RKO (cell line): ENCODE measurements at places on chromosomes 6 and 20.

DNA sequence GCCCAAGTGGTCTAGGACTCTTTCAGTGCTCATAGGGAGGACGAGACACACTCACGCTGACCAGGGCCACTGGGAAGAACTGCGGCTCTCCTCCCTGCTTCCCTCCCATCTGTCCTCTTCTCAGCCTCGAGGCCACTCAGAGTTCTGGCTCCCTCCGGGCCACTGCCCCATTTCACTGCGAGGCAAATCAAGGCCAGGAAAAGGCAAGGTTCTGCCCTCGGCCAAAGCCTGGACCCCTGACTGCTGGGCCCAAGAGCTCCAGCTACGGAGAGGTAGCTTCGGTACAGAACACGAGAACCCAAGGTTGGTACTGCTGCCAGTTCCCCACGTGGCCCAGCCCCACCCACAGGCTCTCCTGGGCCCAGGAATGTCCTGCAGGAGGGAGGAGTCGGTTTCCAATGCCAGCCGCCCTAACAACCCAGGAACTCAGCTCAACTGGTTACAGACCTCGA, 14.7 kb downstream of the PI16 start:
- DNase-seq = no peak

DNA sequence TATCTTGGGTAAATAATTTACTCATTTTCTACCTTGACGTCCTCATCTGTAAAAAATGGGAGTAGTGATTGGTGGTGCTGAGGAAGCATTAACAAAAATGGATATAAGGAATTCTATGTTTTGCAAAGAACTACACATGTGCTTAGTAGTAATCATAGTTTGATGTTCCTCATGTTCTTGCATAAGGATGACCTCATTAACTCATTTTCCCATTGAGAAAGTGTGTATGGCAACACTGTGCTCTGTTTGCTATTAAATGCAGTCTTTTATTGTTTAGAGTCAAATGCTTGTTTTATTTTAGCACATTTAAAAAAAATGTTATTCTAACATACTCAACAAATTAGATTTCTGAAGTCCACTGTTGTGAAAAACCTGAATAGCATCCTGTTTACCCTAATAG, 211.2 kb upstream of the RSPO3 start:
- no peak for DNase-seq

DNA sequence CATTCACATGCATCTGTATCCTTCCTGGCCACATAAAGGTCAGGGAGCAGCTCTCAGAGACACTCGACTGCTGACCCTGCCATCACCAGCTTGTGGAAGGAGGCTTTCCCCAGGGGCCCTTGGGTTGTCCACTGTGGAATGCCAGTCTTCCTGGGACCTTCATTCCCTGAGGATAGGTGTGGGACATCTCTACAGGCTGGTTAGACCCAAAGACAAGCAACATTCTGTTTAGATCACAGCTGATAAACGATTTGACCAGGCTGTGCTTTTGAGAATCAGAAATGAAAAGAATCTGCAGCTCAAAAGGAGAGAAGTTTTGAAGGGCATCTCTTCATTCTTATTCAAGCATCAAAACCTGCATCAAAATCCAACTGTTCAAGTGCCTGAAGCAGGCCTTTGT, 18.2 kb upstream of the SH3BGRL2 start:
- DNase-seq = no peak

DNA sequence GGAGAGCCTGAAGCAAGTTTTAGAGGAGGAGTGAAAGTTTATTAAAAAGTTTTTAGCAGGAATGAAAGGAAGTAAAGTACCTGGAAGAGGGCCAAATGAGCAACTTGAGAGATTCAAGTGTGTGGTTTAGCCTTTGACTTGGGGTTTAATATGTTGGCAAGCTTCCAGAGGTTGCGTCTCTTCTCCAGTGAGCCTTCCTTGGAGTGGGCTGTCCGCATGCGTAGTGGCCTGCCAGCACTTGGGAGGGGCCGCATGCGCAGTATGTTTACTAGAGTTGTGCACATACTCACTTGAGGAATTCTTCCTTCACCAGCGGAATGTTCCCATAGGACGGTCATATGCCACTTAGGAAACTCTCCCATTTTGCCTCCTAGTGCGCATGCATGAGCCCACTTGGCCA, 235.2 kb downstream of the ALDH8A1 start:
- DNase-seq = no peak

DNA sequence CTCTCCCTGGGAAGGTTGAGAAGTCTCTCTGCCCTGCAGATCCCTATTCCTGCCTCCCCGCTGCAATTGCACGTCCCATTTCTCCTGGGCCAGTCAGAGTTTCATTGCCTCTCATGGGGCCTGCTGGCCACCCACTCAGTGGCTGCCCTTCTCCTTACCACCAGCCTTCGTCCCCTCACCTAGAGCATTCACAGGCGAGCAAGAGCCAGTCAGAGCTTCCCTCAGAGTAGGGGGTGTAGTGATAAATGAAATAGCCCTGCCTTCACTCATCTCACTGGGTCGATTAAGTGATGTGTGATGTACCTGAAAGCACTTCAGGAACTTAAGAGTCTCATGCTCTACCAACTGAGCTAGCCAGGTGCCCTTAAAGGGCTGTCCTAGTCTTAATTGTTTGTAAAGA, 52.0 kb upstream of the FANCE start:
- no peak for DNase-seq

- DNase-seq = no peak
Observed at GRCh38 chr6:14922706-14923460, 323.0 kb upstream of the JARID2 start.

DNA sequence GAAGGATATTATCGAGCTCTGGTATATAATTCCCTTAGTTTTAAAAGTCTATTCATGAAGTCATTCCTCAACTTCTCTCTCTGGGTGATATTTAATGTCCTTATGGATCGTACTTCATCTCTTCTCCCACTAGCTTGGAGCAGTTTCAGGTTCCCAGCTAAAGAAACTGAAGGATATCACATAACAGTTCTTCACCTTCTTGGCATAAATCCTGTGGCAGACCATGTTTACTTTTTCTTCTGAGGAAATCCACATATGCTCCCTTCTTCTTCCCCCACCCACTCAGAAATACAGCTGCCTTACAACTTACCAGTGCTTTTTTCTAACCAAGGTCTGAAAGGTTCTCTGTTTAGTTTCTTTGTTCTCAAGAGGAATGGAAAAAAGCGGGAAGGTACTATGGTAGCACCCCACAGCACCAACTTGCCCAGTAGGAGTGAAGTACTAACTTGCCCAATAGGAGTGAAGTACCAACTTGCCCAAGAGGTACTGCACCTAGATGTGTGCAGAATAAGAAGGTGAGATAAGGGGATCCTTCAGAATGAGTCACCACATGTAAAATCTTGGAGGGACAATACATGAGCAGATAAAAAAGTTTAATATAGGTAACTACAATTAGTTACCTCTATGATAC, 53.1 kb downstream of the TSPYL4 start:
- DNase-seq = no peak

- no peak for DNase-seq
Observed at GRCh38 chr20:54648421-54649142, 173.2 kb downstream of the DOK5 start.

DNA sequence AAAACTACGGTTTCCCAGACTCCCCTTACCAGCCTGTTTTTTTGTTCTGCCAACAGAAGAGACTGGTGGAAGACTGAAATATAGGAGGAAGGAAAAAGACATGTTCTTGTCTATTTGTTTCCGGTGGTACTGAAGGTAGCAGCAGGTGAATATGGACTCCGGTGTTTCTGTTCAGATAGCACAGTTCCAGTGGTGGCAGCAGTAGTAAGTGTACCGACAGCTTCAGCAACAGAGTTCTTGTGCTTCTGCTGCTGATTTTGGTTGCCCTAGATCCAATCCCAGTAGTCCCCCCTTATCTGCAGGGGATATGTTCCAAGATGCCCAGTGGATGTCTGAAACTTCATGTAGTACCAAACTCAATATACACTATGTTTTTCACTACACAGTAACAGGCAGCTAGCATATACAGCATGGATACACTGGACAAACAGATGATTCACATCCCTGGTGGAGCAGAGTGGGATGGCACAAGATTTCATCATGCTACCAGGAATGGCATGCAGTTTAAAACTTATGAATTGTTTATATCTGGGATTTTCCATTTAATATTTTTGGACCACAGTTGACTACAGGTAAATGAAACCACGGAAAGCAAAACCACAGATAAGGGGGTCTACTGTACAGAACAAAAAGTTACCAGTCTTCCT, 301.8 kb downstream of the BTBD9 start:
- peak; percentile 66 for DNase-seq

DNA sequence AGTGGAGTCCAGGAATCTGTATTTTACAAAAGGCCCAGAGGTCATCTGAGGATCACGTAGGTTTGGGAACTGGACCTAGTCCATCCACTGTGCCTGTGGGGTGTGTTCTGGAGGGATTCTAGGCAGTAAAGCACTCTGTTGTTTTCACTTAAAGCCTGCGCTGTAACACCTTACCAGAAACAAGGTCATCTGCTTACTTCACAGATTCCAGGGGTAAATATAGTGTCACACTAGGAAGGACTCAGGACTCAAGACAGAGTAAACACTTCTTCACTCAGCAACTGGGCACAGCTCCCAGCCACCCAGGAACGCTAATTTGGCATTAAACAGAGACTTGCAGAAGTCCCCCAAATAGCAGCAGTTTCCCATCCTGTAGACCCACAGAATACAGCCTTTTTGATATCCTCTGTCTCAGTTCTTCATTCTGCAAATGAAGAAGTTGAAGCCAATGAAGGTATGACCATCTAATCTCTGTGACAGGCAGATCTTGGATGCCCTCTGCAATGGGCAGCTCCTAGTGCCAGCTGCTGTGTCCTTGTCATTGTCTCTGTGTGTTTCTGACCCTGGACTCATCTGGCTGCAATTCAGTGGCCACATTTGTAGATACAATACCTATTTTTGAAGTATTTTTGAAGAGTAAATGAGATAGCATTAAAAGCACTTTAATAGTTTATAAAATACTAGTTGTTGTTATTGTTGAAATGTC, 129.1 kb downstream of the SLC24A3 start:
- DNase-seq = no peak

DNA sequence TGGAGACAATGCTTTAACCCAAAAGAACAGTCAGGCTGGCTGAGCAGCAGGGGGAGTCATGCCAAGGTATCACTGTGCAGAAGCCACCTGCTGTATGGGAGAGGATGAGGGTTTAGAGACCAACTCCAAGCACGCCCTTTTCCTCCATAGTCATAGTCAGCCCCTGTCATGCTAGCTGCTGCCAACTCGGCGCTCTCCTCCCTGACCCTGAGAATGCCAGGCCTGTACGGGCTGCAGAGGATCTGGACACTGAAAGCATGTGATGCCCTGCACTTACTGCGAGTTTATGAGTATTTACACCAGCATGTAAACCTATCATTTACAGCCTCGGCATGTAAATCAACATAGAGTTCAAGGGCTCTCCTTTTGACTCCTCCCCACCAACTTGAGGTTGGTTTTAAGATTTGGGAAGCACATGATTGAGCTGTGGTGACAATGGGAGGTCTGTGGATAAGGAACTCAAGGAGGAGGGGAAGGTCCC, 11.7 kb upstream of the SCUBE3 start:
- DNase-seq = no peak

- no peak for DNase-seq
Observed at GRCh38 chr6:31717499-31718222, 2.5 kb downstream of the LY6G6D start.

GRCh38 chr6:134757911-134758361, 192.0 kb downstream of the ALDH8A1 start:
- no peak for DNase-seq

DNA sequence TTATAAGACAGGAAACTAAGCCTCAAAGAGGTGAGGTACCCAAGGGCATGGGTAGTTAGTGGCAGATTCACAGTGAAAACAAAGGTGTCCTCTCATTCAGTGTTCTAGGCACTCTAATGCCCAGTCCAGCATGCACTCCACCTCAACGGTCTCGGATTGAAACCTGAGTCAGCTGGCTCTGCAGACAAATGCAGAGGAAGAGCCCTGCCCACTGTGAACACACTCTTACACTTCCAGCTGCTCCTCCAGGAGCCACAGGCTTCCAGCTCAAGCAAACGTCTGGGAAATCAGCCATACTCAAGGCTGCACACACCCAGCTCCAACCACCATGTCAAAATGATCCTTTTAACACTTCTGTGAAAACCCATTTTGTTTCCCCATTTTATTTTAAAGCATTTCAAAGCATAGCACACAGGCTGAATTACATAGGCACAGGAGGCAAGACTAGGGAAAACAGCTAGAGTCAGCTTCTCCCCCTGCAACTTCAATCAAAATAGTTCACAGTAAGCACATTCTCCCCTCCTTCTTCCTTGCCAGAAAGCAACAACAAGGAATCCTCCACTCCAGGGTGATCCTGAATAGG, 3.0 kb upstream of the IL17A start:
- no peak for DNase-seq

DNA sequence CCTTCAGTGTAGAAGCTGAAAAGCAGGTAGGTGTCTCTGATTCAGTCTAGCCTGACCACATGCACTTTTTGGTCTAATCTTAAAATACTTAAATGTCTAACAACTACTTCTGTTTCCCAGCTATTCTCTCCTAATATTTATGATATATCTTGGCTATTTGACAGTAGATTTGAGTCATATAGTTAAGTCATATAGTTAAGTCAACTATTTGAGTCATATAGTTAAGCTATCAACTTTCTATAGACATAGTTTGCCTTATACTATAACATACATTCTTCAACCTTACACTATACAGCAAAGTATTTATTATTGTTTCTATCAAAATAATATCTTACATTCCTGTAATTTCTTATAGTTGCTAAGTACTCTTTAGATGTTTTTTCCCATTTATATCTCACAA, 110.9 kb downstream of the GMDS start:
- DNase-seq = no peak

GRCh38 chr20:19003366-19004336, 190.1 kb downstream of the SCP2D1 start:
- peak; percentile 26 for DNase-seq

GRCh38 chr20:50197463-50198179, 7.0 kb downstream of the CEBPB start:
- DNase-seq = no peak

DNA sequence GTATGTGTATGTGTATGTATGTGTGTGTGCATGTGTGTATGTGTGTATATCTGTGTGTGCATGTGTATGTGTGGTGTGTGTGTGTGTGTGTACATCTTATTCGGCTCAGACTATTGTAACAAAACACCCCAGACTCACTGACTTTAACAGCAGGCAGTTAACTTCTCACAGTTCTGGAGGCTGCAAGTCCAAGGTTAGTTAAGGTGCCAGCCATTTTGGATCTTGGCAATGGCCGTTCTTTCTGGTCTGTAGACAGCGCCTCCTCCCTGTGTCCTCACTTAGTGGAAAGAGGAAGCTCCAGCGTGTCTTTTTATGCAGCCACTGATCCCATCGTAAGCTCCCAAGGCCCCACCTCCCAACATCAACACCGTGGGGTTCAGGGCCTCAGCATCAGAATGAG, 128.3 kb upstream of the THBS2 start:
- no peak for DNase-seq
